C1 segment of cervical spinal cord (tissue), 14 donors: ENCODE measurements at places on chromosomes 11 and 22.

DNA sequence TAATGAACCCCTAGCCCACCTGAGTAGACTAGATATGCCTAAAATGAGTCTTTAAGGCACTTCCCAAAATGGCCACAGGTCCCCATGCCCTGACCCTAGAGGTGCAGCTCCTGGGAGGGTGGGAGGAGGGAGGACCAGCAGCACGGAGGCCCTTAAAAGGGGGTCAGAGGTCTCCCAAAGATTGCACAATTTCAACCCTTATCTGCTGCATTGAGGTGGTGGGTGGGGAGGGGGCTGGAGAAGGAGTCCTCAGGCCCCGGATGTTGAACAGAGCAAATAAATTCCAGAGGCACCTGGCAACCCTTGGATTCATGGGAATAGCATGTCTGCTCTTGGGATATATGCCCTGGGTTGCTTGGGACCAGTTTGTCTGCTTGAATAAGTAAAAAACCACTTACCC, 57.6 kb downstream of the NAV2 start:
- no peak for DNase-seq

DNA sequence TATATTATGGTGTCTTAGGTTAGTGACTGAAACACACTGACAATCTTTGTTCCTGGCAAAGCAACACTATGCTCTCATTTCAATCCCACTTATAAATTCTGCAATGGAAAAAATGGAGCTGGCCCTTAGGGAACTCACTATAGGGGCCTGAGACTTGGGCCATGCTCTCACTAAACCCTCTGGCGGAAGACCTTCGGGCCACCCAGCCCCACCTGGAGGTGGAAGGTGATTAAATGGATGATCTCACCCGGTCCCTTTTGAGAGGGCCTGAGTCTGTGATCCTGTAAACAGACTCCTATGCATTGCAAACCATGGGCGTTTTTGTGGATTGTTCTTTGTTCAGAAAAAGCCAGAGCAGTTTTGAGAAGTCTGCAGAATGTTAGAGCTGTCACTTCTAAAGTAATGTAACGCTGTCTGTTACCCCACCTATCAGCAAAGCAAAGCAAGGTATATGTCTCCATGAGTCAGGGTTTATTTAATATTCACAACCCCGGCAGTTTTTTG, 17.0 kb upstream of the CDON start:
- DNase-seq: no peak

- DNase-seq: no peak
Observed at GRCh38 chr11:130118636-130119387, 40.8 kb upstream of the ST14 start.

DNA sequence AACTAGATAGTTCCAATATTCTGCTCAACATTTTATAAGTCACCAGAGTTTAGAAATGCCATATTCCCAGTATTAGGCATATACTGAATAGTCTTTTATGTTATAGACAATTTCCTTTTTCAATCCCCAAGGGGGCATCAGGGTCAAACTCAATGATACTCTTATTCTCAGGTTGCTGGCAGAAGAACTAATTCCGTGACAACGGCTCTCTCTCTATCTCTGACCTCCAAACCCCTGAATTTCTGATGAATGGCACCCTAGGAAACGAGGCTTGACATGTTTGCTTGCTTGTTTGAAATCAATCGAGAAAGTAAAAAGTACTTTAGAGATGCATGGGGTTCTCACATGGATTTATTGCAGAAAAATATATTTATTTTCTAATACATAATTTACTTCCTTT, 160.1 kb downstream of the CASP12 start:
- no peak for DNase-seq

DNA sequence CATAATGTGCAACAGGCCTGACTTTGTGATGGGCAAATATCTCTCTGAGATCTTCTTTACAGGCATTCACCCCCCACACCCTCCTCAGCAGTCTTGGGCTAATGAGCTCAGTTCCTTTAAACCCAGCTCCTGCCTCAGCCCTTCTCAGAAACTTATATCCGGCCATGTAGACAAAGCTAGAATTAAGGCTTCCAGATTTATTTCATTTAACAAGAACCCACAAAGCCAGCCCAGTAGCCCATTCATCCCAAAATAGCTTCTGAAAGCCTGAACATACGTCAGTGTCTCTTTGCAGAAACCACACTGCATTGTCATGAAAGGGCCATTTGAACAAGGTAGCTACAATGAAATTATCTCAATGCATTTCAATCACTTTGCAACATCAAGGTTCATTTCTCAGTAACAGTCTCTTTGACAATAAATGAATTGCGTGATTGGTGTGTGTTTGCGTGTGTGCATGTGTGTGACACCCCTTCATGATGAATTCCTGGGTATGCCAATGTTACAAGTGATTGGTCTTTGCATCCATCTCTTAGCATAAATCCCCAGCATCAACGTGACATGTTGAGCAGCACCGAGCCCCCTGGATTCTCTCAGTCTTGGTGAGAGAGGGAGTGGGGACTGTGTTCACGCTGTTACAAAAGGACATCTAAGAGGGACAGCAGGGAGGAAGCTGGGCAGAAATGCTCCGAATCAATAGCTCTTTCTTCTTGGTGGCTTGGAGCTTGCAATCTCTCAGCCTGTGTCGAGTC, 299.6 kb downstream of the KIRREL3 start:
- peak; percentile 41 for DNase-seq

GRCh38 chr11:63273685-63274084, 30.3 kb upstream of the SLC22A25 start:
- DNase-seq: no peak

DNA sequence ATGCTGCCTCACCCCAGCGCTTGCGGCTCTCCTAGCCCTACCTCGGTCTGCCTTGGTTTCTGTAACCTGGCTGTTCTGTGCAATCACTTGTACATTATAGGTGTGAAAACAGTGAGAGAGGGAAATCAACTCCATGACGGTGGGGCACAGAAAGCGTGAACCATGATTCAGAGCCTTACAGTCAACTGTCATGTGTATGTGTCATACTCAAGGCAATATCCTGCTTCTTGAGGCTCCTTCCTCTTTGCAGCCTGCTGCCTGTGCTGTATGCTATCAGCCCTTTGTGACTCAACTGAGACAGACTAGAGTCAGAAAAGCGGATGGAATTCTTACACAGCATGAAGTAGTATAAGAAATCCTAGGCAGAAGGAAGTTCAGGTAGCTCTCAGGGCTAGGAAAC, 2.1 kb downstream of the NRIP3 start:
- peak; percentile 6 for DNase-seq

DNA sequence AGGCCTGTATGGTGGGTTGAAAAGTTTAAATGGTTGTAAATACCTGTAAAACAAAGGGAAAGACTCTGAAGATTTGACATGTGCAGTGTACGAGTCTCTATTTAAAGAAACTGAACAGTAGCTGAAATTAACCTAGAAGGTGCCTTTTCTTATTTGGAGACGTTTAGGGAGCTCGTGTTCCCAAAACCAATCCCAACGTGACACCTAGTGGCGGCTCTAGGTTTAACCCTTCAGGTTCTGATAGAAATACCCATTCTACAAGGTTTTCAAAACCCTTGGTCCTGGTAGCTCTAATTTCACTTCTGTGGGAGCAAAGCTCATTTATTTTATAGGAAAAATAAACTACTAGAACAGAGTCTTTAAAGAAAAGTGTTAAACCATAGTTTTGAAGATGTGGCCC, 258.3 kb downstream of the LRRC4C start:
- no peak for DNase-seq

- DNase-seq: no peak
Observed at GRCh38 chr22:24003887-24004286, 1.4 kb downstream of the GSTT4 start.

- no peak for DNase-seq
Observed at GRCh38 chr22:49543876-49544275, 283.8 kb downstream of the BRD1 start.

GRCh38 chr11:131561501-131561900, 191.1 kb downstream of the NTM start:
- DNase-seq: no peak

DNA sequence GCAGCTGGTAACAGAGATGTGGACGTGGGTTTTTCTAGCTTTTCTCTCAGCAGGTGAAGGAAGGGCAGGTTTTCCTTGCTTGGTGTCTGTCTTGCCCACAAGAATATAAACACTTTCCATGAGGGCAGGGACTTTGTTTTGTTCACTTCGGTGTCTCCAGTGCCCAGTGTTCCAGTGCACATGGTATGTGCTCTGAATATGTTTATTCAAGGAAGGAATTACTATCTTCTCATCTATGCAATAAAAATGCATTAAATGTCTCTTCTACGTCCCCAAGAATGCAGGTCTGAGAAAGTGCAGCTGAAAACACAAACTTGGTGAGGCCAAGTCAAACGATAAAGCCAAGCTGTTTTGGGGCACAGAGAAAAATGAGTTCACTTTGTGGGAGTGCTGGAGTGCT, 56.3 kb upstream of the PLET1 start:
- DNase-seq: no peak

- DNase-seq: no peak
Observed at GRCh38 chr22:40524392-40525249, 111.9 kb downstream of the MRTFA start.

DNA sequence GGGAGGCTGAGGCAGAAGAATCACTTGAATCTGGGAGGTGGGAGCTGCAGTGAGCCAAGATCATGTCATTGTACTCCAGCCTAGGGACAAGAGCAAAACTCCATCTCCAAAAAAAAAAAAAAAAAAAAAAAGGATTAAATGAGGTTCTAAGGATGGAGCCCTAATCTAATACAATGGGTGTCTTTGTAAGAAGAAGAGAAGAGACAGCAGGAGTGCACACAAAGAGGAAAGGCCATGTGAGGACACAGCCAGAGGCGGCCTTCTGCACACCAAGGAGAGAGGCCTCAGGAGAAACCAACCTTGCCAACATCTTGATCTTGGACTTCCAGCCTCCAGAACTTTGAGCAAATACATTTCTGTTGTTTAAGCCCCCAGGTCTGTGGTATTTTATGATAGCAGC, 66.6 kb upstream of the CECR2 start:
- DNase-seq: no peak

GRCh38 chr11:70556884-70557741, 158.8 kb downstream of the CTTN start:
- DNase-seq: no peak

DNA sequence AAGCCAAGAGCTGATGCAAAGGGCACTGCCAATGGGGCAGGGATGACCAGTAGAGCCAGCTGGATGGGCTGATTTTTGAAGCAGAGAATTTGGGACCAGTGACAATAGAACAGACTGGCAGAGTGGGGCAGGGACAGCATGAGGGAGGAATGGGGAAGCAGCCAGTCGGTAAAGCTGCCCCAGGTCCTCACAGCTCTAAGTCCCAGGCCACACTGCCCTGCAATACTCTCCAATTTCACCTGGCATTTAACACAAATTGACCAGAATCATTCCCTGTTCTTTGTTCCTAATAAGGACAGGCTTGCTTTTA, 186.9 kb downstream of the CTTN start:
- DNase-seq: no peak

DNA sequence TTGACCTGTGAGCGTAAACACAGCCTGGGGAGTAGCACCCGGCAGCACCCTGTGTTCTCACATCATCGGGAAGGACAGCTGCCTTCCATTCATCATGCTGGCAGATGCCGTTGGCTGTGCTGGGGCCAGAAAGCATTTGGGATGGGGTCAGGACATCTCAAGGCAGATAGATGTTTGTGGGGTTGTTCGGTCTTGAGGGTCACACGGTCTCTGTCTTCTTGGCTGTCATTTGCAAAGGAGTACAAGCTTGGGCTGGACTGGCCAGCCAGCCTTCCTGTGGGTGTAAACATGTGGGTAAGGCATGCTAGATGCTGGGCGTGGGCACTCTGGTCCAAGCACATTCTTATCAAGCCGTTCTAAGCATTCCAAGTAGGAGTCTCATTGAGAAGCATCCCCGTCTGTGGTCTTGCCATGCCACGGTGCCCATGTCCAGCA, 81.4 kb downstream of the TBC1D22A start:
- DNase-seq: no peak

- no peak for DNase-seq
Observed at GRCh38 chr11:132123449-132123848, 753.0 kb downstream of the NTM start.

DNA sequence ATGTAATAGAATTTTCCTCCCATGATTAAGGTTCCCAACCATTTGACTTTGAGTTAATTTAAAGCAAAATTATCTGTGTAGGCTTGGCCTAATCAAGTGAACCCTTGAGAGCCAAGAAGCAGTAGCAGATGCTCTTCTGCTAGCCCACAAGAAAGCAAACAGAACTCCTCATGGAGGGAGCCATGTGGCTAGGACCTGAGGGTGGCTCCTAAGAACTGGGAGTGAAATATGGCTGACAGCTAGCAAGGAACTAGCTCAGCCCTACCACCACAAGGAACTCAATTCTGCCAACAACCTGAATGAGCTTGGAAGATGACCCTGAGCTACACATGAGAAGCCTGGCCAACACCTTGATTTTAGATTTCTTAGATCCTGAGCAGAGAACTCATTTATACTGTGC, 167.7 kb downstream of the WNT11 start:
- no peak for DNase-seq

DNA sequence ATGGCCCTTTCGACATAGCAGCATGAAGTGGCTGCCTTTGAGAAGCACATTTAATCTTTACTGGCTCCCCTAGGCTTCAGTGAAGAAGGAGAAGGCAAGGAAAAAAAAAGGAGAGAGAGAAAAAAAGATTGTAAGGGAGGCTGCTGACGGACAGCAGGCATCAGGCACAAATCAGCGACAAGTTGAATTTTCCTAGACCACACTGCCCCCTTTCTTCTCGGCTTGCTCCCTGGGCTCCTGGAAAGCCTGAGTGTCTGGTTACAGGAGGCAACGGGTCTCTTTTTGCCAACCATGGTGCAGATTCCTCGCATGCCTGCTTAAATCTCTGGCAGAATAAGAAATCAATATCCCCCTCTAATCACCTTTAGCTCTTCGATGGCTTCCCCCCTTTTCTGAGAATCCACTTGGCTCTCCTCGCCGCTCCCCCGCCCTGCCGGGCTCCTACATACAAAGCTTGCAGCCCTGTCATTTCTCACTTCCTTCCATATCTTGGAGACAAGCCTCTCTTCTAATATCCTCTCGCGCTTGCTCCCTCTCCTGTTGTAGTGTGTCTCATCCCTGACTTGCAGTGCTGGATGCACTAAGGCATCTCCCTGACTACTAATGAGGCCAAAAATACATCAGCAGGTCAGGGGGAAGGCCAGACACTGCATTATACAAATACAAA, 14.3 kb downstream of the BLID start:
- peak; percentile 29 for DNase-seq

DNA sequence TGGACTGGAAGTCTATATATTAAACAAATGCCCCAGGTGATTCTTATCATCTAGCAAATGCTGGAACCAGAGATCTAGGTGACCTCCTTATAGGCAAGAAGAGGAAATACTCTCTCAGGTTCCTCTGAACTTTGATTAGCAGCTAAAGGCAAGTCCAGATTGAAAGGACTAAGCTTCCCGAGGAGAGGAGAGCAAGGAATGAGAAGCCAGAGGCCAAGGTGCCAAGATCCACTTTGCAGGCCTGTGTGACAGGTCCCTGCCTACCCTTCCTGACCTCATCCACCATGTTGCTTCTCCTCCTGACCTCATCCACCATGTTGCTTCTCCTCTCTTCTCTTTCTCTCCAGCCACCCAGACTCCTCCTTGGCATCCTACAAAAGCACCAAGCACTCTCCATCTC, 173.2 kb downstream of the LARGE1 start:
- DNase-seq: no peak
